NCI-H460 (cell line): ENCODE measurements at places on chromosomes 7 and 10.

DNA sequence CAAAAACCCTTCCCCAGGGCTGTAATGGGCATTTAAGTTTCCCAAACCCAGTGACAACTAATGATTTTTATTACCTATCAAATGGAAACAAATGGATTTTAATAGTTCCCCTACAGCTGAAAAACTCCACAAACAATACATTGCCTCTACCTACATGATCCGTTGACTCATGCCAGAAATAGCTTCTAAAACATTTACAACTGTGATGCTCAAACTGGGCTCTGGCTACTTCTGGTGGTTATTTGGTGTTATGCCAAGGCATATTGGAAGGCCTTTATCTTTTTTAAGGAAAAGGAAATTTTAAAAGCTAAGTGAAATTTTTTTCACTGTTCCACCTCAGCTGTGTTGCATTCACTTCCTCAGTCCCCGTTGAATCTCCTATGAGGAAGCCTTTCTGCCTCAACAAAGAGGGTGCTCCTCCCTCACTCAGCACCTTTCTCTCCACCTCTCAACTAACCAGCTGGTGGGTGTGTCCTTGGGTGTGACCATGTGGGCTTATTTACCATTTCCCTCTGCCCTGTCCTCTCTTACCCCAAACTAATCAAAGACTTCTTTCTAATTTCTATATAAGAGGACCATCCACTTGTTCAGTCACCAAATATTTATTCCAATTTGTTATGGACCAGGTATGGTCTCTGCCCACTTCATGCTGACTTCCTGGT lies 82.9 kb downstream of the PRTFDC1 start:
- DNase-seq, result no peak

DNA sequence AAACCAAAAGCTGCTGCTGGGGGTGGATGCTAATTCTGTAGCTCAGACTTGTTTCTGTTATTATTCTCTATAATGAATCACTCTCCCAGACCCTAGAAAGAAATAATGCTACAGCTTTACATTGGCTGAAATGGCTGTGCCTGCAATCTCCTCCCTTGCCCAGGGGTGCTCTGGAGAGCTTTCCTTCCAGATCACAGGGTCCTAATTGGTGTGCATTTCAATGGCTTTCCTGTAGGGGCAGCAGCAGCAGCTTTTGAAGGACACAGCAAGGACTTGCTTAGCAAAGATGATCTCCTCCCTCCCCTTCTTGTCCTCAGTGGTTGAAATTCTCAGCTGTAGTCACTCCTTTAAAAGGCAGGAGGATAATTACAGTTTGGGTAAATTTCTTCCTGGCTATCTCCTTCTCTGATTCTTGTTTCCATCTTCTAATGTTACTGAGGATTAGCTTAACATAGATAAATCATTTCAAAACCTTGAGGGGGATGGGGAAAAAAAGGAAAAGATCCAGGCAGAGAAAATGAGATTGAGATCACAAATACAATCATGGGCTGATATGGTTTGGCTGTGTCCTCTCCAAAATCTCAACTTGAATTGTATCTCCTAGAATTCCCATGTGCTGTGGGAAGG lies 120.2 kb upstream of the CTTNBP2 start:
- DNase-seq, result peak; percentile 30

DNA sequence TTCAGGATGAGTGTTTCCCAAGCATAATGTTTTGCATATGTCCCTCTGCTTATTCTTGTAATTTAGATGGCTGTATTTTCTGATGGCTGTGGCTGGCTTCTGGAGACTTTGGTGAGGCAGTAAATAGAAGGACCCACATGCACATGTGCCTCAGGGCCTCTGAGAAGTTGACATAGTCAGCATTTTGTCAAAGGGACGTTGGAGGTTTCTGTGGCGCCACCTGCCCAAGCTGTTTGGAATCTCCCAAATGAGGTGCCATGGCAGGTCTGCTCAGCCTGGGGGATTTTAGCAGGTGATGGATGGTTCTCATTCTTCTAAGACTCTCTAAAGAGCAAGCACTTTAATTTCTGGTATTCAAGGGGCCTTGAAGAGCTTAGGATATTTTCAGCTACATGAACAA lies 29.8 kb downstream of the C10orf120 start:
- no peak for DNase-seq

- no peak for DNase-seq
Observed at GRCh38 chr10:86955501-86956194, 1.8 kb downstream of the MMRN2 start.

GRCh38 chr7:100641463-100641859 lies at the start of gene TFR2:
TSS of gene TFR2 (minus strand) at chr7:100641552. CDS start at chr7:100641509, 43 bp downstream.
- no peak for DNase-seq

- DNase-seq, result no peak
Observed at GRCh38 chr10:97506199-97506991, 7.7 kb downstream of the UBTD1 start.

DNA sequence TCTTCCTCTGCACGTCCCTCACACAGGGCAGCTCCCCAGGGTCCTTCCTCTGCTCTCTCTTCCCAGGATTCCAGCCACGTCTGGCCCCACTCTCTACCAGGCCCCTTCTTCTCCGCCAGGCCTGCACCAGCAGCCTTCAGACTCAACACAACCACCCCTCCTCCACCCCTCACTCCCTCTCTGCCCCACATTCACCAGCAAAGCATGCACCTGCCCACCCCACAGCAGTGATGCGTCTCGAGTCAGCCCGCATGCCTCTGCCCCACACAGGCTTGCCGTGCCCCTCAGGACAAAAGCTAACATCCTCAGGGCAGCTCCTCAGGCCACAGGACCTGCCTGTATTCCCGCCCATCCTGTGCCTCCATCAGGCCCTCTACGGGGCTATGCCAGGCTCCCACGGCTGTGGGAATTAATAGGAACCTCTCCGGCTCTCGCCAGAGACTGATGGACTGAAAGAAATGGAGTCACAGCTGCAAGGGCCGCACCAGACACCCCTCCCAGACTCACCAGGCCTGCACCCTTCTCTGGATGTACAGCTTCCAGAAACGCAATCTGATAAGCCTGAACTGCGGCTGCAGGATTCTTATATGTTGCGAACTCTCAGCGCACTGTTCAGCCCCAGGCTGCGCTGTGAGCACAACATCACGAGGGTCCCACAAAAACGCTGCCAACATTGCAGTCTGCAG lies 100.1 kb downstream of the CYTH3 start:
- DNase-seq, result no peak

GRCh38 chr10:36681751-36682632 lies 443.4 kb upstream of the ANKRD30A start:
- DNase-seq, result no peak

- DNase-seq, result peak; percentile 61
Observed at GRCh38 chr7:99141841-99142726, 1.8 kb downstream of the SMURF1 start.

DNA sequence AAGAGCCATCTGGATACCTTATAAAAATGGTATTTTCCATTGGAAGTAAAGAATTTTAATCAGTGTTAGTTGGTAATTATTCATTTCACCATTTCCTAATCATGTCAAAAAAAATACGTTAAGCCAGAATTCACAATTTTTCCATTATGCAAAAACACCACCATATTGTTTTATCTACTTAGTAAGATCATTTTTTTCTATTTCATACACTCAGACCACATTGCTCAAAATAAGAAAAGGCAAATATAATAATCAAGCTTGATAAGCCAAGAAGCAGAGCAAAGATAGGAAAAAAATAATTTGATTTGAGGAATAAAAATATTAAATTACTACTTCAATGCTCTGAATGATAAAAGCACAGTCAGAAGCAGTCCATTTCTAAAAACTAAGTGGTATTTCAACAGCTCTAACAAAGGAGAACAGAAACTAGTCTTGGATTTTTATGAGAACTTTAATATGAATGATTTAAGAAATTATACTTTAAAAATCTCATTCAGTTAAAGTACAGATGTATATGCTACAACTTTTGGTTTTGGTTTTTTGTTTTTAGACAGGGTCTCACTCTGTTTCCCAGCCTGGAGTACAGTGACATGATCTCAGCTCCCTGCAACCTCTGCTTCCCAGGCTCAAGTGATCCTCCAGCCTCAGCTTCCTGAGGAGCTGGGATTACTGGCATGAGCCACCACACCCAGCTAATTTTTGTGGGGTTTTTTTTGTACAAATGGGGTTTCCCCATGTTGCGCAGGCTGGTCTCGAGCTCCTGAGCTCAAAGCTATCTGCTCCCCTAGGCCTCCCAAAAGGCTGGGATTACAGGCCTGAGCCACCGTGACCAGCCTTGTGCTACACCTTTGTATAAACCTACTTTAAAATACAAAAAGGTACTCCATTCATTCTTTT lies 46.6 kb downstream of the LRRN3 start:
- DNase-seq, result no peak

DNA sequence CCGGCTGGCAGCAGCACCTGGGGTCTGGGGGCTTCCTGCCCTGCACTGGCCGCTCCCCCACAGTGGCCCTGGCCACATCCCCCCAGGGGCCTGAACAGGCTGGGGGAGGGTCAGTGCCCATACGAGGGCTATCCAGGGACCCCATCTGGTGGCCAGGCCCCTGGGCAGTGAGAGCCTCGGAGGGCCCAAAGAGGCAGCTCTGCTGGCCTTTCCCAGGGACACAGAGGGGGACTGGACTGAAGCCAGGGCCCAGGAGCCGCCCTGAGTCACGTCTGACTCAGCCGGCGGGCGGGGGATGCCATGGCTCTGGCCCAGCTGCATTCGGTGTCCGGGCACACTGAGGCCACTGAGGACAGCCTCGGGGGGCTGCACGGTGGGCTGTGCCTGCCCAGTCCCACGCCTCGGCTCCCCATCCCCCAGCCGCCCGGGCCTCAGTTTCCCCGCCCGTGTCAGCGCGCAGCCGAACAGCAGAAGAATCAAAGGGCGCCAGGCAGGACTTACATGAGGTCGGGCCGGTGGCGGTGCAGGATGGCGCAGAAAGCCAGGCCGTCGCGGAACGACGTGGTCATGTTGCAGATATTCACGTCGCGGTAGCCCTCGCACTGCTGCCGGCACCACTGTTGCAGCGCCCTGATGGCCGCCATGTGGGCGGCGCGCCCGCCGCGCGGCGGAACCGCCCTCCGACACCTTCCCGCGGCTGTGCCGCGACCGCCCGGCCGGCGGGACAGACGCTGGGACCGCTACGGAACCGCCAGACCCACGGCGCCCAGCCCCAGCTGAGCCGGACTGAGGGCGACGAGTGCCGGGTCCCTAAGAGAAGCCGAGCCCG lies at the start of gene MICALL2:
Gene MICALL2 (minus strand): TSS at position 788 of the 829 bp plus-strand sequence. CDS start 144 bp downstream, at position 644.
- DNase-seq, result peak; percentile 81

GRCh38 chr7:105403128-105403527 lies 14.4 kb upstream of the SRPK2 start:
- no peak for DNase-seq

GRCh38 chr7:115099906-115100305 lies 178.0 kb downstream of the MDFIC start:
- peak; percentile 4 for DNase-seq

DNA sequence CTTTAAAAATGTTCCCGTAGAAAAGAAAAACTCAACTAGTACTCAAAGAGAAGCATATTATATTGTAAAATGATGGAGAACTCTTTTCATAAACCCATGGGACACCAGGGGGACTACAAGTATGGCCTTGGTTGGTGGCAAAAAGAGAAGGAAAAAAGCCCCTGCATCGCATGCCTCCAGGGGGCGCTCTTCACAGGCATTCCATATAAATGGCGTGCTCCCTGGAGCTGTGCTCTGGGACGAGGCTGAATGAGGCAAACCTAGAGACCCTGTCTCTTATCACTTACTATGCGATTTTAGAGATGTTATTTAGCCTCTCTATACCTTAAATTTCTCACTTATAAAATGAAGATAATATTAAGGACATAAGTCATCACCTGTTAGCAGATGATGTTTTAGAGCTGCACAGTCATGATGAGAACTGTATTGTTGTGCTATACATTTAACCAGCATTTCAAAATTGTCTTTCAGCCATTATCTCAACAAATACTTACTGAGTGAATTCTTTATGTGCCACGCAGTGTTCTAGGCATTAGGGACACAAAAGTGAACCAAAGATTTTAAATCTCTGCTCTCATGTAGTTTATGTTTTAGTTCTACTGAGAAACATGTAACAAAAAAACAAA lies 105.8 kb downstream of the ARHGAP21 start:
- peak; percentile 40 for DNase-seq

DNA sequence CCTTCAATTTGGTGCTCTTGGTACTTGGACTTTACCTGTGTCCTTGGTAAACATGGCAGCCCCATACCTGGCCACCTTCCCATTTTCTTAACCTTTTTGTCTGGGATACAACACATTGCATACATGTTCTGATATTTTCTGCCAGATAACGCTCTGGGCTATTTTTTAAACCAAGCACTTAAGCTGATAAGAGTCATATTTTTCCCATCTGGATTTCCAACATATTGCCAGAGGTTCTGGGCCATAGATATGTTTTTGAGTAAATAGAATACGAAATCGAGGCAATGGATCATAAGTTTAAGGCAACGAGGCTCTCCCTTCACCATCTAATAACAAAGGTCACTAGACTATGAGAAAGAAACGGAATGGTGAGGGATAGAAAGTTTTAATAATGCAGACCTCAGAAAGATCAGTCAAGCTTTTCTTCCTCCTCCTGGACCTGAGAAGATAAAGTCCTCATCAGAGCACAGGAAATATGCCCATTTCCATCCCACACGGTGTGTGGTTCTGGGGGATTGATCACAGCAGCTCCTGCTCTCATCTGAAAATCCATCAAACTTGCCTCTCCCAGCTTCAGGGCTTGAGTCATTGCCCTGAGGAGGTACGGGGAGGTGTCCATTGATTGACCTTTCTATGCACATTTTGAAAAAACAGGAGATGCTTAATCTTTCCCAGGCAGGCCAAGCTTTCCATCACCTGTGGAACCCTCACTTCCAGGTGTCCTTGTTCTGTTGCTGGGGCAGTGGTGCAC lies 257.2 kb downstream of the GFRA1 start:
- DNase-seq, result no peak

- no peak for DNase-seq
Observed at GRCh38 chr7:155807065-155807671, 5.1 kb downstream of the SHH start.

DNA sequence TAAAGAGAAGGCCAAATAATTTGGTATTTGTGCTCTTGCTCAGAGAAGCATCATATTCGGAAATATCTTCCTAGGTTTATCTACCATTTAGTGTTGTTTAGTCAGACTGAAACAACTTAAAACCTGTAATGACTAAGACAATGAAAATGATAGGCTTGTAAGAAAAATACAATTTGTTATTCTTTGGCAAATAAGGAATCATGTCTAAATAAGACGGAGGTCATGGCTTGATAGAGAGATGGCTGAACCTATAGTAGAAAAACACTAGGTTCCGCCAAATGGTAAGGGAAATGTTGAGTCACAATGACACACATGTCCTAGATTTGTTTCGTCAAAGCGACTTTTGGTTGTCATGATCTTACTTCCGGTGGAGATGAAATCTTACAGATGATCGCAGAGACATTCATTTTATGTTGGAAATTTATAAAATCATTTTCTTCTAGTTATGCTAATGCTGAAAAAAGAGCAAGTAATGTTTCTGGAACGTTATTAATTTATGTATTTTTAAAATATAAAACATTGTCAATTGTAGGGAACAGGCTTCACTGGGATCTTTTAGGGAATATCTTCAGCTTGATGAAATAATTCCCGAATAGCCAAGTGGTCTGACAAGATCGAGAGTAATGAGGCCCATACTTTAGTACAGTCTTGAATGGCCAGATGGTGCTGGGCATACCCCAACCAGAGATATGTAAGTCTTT lies 1.0 kb downstream of the SRGN start:
- DNase-seq, result peak; percentile 87

GRCh38 chr10:77405771-77406241 lies 231.8 kb downstream of the KCNMA1 start:
- DNase-seq, result peak; percentile 18

GRCh38 chr7:29883462-29884398 lies 77.4 kb downstream of the WIPF3 start:
- DNase-seq, result no peak
